CD4-positive, alpha-beta T cell treated with Interferon gamma for 1 hour (primary cell): ENCODE measurements at places on chromosomes 16 and 17.

DNA sequence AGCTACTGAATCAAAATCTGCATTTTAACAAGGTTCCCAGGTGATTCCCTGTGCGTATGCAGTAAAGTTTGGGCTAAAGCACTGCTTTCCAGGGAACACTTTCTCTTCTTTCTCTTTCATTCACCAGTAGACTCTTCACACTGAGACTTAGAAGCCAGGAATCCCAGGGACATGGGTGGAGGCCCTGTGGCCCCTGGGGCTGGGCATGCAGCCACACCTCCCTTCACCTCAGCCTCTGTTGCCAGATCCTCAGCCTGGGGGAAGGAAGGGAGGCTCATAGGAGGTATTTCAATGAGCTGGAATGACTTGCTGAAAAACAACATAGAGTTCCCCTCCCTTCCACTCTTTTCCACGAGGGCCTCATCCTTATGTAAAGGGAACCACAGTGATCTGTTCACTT, 1.2 kb downstream of the G6PC3 start:
- no peak for DNase-seq

- no peak for DNase-seq
Measured at GRCh38 chr16:11566398-11566797, 20.3 kb downstream of the LITAF start.

GRCh38 chr16:27432558-27432957, 30.6 kb downstream of the IL21R start:
- no peak for DNase-seq

GRCh38 chr16:82748026-82748425, 121.3 kb downstream of the CDH13 start:
- DNase-seq, result no peak

- DNase-seq, result no peak
Measured at GRCh38 chr17:51144266-51145022, 8.9 kb upstream of the NME1 start.

DNA sequence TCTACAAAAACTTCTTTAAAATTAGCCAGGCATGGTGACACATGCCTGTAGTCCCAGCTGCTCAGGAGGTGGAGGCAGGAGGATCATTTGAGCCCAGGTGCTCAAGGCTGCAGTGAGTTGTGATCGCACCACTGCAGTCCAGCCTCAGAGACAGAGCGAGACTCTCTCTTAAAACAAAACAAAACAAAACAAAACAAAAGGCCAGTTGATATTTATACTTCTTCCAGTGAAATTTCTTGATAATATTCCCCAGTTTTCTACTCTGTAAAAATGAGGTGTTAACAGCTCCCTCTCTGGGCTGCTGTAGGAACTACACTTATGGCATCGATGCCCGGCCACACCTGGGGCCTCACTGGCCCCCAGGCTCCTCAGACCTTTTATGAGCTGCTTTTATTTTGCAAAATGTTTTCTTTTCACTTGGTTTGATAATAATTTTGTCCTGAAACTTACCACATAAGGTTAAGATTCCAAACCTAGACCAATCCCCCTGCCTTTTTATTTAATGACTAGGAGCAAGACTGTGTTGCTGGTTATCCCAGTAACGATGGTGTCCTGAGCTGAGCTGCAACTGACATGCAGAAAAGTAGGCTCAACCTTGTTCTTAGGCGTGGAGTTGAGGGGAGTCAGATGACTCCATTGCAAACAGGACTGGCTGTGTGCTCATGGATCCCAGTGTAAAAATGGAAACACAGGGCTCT, 17.6 kb downstream of the MAPK8IP3 start:
- peak; percentile 17 for DNase-seq

DNA sequence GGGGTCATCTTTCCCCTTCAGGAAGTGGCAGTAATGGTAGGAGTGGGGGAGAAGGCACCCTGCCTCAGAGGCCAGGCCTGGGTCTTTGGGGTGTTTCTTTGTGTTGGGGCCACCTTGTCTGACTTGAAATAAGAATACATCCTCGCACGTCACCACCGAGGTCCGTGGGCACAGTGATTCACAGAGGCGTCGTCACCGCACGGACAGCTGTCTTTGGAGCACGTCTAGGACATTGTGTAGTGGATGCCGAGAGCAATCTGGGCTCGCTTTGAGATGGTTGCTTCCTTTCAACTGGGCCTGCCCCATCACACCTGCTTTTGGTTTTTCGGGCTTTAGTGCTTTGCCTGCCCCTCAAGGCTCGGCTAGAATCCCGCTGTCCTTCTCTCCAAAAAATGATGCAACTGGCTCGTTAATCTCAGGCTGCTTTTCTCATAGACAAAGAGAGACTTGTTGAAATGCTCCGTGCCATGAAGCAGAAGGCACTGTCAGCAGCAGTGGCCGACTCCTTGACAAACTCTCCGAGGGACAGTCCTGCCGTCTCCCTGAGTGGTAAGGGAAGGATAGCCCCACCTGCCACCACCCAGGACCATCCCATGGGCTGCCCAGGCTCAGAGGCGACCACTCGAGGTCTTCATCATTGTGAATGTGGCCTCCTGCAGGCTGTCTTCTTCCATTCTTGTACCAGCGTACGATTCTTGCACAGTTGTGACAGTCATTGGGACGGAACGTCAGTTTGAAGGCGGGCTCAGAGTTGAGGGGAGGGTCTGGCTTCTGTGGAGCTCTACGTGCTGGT, 24.0 kb downstream of the GINS2 start:
- no peak for DNase-seq

GRCh38 chr16:46785076-46785845, 37.1 kb upstream of the MYLK3 start:
- DNase-seq, result no peak

GRCh38 chr17:77692571-77693161, 265.8 kb upstream of the TNRC6C start:
- no peak for DNase-seq

- DNase-seq, result no peak
Measured at GRCh38 chr17:65771704-65772103, 210.3 kb upstream of the AXIN2 start.

DNA sequence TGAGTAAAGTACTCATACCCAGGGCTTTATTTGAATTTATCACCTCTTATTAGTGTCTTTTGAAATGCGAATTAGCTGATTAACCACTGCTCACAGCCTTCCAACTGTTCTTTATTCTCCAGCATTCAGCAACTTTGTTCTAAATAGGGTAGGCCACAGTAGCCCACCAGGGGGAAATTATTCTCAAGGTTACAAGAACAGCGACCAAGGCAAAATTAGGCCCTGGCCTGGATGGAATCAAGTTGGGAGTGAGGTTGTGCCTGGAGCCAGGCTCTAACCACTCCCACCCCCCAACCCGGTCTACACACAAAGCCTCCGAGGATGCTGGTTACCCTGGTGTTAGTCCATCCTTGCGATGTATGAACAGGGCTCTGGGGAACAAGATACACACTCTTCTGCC, 245.5 kb downstream of the STX8 start:
- DNase-seq, result no peak

- peak; percentile 4 for DNase-seq
Measured at GRCh38 chr16:67719778-67720144, 645 bp upstream of the GFOD2 start.

DNA sequence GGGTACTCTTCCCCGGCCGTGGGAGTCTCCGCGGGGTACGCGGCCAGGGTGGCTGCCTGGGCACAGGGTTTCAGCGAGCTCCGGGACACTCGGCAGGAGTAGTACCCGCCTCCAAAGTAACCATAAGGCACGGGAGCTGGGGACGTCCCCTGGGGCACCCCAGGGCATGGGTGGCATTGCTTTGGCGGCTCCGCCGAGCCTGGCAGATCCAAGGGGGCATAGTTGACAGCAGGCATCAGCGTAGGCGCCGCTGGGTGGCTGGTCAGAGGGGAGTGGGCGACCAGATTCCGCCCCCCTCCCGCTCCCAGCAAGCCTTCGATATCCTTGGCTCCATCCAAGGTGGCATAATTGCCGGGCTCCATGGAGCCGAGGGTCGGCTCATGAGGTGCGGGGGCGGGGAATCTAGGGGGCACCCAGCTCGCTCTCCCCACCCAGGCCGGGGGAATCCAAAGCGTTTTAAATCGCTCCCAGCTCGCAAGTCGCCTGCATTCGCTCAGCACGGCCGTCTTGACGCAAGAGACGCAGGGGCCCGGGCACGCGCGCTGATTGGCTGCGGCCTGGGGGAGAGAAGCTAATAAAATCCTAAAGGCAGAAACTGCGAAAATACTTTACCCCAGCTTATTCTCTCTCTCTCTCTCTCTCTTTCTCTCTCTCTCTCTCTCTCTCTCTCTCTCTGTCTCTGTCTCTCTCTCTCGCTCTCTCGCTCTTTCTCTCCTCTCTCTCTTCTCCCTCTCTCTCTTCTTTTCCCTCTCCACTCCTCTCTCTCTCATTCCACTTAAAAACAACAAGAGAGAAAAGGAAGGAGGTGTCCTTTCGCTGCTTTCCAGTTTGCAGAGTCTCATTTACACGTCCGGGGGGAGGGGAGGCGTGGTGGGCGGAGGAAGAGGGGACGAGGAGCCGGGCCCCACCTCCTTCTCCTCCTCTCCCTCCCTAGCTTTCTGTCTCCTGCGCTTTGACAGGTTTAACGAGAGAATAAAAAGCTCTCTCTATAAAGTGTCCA, at the start of gene HOXB13:
TSS of gene HOXB13 (minus strand) at position 519 of the 1,000 bp plus-strand sequence. CDS start at position 362, 157 bp downstream.
- peak; percentile 30 for DNase-seq

GRCh38 chr17:76276069-76276431, 10.9 kb downstream of the UBALD2 start:
- DNase-seq, result no peak
